ENCODE measurements at places on chromosomes 1 and 21.

DNA sequence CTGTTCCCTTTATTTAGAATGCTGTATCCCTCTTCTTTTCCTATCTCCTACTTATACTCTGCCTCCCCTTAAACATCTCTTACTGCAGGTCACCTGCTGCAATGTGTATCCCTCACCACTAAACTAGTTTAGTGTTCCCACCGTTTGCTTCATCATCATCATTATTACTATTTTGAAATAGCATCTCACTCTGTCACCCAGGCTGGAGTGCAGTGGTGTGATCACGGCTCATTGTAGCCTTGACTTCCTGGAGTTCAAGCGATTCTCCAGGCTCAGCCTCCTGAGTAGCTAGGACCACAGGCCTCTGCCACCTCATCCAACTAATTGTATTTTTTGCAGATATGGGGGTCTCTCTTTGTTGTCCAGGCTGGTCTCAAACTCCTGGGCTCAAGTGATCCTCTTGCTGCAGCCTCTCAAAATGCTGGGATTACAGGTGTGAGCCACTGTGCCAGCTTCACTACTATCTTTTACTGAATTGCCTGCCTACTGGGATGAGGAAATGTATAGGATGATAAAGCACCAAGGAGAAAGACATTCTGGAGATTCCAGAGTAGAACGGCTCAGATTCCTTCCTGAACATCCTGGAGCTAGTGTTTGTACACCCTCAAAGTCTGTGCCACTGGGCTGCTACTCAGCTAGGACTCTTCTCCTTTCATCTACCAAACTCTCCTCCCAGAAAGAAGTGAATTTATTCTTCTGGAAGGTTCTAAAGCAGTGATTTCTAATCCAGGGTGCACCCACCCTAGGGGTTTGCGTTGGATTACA is 8.6 kb upstream of the IFNAR1 start:
- ATAC-seq = no peak

DNA sequence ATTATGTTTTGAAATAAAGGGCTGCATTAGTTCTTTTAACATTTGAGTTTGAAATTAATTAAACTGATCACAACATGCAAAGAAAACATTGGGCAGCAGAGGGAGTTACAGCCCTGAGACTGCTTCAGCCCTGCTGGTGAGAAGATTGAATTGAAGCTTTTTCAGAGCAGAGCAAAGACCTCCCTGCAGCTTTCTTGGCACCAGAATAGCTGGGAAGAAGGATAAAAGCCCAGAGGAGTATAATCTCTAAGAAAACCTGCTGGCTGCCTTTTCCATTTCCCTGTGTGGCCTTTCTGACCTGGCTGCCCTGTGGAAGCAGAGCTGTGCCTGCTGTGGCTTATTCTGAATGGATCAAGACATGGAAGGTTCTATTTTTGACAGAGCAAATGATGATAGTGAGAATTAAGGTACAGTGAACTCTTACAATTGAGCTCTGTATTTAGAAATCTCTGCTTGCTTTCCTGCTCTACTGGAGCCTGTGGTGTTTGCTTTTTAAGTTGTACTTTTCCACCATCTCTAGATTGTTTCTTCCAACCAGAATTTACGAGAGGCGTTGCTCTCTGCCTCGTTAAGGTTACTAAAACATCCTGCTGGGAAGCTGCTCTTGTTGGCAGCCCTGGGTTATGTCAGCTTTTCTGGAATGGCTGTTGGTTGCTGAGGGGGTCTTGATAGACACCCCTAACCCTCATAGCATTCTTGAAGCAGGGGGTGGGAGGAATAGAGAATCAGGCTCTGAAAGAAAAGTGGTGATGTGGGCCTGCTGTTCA is 9.9 kb downstream of the SNRPE start:
- ATAC-seq = peak; percentile 92

- ATAC-seq = no peak
These were observed 3.1 kb downstream of the FTCD start for GRCh38 chr21:46151989-46152926.

DNA sequence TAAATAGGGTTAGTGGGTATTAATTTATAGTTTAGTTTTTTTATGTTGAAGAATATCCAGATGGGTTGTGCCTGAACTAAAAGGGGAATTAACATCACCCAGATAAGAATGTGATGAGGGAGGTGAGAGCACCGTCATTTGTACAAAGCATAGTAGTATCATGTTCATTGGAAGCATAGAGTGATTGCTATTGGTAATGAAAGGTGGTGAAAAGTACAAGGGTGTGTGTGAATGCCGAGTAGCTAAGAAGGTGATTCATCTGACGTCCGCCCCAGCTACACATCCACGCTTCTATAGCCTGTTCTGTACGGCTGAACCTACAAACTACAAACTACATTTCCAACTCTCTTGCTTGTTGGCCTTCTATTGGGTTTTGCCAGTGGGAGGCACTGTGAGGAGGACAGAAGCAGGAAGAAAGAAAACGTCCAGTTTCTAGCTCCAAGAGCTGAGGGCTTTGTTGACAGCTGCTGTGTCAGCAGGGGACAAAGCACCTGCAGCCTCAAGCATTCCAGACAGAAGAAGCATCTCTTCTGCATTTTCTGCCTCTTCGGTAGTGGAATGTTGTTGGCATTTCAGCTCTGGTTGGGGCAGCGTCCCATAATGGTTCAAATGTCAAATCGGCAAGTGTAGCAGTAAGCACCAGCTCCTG is 404.8 kb downstream of the KCTD3 start:
- no peak for ATAC-seq

DNA sequence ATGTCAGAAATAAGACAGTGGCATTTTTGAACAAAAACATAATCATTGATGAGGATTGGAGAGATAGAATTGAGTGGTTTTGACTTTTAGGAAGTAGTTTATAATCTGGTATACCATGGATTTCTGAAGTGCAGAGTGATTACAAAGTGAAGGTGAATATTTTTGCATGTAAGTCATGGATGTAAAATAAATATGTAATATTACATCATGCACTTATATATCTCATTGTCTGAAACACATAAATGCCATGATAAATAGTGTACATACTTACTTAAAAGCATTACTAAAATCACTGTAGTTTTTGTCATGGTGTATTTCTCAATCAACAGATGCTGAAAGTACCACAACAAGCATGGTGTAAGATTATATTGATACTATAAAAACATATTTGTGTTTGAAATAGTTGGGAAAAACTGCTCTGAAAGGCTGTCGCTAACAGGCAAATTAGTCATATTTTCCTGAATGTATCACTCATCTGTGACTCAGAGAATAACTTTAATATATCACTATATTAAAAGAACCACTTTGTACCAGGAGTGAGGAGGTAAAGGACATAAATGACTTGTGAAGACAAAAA is 24.8 kb upstream of the RGS18 start:
- ATAC-seq = no peak

- ATAC-seq = no peak
These were observed 18.1 kb downstream of the MAPKAPK2 start for GRCh38 chr1:206702803-206703202.

DNA sequence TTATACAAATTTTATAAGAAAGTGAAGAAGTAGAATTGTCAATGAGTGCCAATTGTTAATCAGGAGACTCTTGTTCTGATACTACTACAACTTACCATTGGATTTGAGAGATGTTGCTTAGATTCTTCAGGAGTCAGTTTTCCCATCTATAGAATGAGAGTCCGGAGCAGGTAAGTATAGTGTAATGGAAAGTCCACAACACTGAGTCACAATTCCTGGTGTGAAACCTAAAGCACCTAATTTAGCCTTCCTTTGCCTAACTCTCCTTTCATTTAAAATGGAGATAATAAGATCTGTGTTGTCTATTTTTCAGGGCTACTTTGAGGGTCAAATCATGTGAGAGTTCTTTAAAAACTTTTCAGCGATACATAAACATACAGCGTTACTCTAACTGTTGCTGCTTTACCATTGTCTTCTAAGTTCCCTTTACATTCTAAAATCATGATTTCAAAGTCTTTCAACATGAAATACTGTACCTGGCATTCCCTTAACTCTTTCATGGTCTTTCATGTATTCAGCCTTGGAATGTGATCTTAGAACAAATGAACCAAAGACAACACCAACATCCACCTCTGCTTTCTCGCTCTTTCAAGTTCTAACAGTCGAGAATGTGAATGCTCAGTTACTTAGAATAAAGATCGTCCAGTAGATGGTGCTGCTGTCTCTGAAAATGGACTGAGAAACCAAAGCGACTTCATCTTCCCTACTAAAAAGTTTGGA is 90.9 kb downstream of the SLC30A10 start:
- peak; percentile 96 for ATAC-seq

- ATAC-seq = no peak
These were observed 35.7 kb downstream of the TENT5C start for GRCh38 chr1:117641536-117641935.

DNA sequence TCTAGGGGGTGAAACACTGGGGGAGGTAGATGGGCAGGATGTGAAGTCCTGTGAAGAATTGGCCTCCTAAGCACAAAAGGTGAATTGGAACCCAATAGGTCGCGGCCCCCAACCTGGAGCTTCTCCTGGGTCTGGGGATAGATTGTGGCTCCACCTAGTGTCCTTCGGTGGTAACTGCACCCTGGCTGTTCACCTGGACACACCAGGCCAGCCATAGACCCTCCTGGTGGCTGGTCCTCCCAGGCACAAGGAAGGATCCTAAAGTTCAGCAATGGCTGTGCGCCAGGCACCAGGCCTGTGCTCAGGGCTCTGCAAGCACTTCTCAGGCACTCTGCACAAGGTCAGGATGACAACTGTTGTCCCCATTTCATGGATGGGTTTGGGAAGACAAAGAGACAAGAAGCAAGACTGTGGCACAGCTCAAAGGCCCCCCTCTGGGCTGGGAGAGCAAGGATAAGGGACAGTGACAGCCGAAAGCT is 13.5 kb downstream of the ESPN start:
- ATAC-seq = peak; percentile 81

GRCh38 chr21:45443595-45444181 is 38.7 kb downstream of the COL18A1 start:
- ATAC-seq = no peak

DNA sequence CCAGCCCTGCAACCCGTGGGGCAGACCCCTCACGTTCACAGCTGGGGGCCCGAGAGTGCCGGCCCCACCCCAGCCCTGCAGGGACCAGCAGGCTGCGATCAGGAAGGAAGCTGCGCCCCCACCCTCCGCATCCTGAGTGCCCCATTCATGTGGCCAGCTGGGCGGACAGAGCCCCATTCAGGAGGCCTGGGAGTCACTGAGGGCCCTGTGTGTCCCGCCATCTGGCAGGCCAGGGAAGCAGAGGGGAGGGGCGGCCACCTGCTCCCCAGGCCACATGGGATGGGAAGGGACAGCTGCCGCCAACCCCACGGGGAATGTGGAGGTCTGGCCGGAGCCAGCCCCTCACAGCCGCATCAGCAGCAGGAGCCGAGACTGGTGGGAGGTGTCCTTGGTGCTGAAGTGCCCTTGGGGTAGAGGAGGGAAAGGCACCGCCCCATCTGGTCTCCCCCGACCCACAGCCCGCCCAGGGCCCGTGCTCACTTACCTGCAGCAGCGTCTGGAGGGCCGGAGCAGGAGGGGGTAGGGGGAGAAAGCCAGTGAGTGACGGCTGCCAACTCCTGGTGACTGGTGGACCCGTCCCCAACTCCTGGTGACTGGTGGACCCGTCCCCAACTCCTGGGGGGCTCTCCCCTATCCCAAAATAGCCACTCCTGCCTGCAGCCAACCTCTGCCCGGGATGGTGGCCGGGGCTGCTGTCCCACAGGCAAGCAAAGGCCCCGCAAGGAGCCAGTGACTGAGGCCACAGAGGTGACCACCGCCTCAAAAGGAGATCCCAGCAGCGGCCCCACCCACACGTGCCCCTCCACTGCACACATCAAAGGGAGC is 8.7 kb downstream of the ACAP3 start:
- ATAC-seq = 0 out of 3 replicates have a peak, but pooled peaks have one; percentile 11

DNA sequence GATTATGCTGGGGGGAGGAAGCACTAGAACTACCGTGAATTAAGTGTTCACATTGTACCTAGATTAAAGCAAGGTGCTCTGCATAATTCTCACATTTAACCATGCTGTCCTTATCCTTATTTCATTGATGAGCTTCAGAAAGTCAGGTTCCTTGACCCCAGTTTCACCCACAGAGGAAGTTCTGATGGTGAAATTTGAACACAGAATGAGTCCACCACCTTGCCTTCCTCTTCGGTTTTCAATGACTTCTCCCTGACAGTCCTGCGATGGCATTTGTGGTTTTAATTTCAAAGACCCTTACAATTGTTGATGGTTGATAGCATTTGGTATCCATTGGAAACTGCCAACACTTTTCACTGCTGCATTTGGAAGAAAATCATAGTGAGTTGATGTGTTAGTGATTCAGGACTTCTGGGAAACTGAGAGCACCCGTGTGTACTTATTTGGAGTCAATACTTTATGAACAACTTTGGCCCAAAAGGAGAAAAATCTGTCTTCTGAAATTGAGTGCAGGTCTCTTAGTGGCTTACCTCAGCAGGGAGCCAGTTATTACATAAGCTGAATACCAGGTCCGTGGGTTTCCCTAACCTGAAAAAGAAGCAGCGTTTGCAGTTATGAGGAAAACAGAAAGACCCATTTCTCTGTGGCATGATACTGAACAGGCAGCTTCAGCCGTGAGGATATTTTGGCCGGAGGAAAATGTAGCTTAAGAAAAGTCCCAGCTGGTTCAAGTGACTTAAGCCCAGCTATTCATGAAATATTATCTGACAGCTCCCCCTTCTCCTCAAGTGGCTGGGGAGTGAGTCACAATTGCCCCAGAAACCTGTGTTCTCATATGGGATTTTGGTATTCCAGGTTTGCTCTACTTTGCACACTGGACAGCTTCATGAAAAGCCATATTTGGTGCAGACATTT is 47.5 kb downstream of the ROR1 start:
- peak; percentile 65 for ATAC-seq

DNA sequence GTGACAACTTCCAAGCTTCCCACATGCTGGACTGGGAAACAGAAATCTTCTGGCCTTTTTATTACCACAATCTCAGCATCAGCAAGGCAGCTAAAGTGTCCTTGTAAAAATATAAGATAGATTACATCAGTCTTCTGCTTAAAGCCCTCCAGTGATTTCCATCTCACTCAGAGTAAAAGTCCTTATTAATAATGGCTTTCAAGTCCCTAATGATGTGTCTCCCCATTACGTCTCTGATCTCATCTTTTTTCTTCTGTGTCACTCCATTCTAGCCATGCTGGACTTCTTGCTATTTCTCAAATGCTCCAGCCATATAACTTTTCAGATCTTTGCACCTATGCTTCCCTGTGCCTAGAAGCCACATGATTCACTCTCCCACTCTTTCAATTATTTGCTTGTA is 22.1 kb downstream of the PAPPA2 start:
- ATAC-seq = no peak

GRCh38 chr1:196651637-196652215 is at the start of gene CFH:
CFH (plus strand) TSS chr1:196652043; CDS start chr1:196652118, 75 bp downstream.
- ATAC-seq = peak; percentile 79

GRCh38 chr1:32180186-32181060 is 948 bp downstream of the TXLNA start:
- peak; percentile 65 for ATAC-seq

Data from SK-N-SH treated with all-trans-retinoic acid at 6 μM for 48 hours (cell line).